ENCODE measurements at places on chromosomes 4 and X.

GRCh38 chrX:34584781-34585180 lies 72.3 kb downstream of the TMEM47 start:
- no peak for DNase-seq

- no peak for DNase-seq
Observed at GRCh38 chr4:180134091-180134866, 2108.9 kb upstream of the TENM3 start.

- peak; percentile 8 for DNase-seq
Observed at GRCh38 chr4:103091601-103092223, 7.9 kb downstream of the BDH2 start.

- no peak for DNase-seq
Observed at GRCh38 chr4:89904524-89904923, 9.9 kb downstream of the MMRN1 start.

DNA sequence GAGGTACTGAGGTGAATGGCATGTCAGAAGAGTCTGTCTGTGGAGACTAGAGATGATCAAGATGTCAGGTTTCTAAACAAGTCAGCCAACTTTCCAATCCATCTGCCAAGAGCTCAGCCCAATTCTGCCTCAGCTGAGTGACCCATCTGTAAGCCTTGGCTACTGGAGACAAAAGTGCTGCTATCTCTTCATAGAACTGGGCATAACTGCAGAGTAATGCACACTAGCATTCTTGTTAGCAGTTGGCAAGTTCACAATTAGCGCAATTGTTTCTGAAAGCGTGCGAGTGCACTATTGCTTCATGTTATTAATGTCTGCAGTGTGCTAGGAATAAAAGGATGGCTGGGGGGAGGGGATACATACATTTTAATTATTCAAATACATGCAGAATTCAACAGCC lies 32.9 kb upstream of the SH3D19 start:
- DNase-seq = no peak

DNA sequence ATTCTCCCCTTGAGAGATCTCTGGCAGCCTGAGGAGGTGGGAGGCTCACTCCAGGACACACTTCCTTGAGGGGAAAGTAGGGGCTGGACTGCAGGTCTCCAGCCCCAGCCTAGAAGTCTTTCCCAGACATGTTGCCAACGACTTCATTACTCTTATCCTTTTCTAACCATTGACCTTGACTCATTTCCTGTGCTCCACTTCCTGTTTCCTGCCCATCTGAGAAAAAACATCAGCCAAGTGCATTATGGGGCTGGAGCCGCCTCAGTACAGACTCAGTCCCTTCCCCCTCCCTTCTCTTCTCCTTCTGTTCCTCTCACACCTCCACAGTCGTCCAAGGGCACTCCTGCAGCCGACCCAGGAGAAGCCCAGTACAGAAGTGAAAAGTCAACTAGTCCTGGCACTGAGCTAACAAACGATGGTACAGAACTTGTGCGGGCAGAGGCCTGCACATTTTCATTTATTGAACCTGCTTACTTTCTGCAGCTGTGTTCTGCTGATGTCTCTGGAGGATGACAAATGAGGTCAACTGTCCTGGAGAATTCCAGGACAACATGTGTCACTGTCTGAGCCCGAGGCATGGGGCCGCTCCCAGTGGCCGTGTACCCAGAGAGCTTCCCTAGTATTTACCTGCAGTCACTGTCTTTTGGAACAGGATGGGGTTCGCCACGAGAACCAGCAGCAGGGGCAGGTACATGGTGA lies 20.1 kb downstream of the GPR143 start:
- no peak for DNase-seq

DNA sequence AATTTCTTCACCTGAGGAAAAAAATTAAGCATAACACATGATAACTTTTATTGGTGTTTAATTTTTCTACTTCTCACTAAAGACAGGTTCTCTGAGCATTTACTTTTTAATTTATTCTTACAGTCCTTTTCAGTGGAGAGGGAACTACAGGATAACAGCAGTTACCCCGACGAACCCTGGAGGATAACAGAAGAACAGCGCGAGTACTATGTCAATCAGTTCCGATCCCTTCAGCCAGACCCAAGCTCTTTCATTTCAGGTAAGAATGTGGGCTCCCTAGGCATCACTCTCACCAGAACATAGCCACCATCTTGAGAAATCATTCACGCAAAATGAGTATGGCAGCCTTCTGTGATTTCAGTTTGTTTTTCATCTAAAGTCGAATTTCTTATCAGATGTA lies 100.8 kb downstream of the REPS2 start:
- no peak for DNase-seq

- DNase-seq = no peak
Observed at GRCh38 chr4:86939729-86940575, 5.1 kb downstream of the AFF1 start.

DNA sequence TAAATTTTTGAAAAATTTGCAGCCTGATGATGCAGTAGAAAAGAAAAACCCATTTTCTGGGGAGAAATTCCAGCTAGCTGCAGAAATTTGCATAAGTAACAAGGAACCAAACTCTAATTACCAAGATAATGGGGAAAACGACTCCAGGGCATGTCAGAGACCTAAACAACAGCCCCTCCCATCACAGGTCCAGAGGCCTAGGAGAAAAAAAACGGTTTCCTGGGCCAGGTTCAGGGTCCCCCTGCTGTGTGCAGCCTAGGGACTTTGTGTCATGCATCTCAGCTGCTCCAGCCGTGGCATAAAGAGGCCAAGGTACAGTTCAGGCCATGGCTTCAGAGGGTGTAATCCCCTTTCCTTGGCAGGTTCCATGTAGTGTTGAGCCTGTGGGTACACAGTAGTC lies 733.7 kb upstream of the CT83 start:
- no peak for DNase-seq

DNA sequence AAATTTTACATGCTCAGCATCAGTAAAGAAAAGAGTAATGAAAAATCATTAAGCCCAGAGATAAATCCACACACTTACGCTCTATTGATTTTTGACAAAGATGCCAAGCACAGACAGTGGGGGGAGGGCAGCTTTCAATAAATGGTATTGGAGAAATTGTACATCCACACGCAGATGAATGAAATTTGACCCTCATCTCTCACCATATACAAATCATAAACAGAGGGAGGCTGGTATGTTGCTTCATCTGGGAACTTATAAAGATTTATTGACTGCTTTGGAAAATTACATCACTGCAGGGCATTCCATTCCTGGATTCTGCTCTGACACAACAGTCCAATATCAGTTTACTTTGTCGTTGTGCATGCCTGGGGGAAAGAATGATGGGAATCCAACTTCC lies 58.4 kb upstream of the XAGE1A start:
- no peak for DNase-seq

DNA sequence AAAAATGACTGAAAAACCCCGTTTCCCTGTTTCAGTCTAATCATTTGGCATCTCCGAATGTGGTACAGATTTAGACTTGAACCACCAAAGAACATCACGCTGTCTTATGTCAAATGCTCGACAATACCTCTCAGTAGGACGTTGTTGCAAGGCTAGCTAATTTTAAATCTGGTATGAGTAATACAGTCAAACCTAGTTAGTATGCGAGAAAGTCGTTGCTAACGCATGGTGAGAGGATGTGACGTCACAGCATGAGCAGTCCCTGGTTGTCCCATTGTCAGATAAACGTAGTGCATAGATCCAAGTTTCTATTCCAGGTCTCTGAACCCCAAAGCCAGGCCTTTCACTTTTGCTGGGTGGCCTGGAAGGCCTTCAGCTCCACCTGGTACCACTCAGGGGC lies 44.7 kb downstream of the SETD7 start:
- DNase-seq = no peak

DNA sequence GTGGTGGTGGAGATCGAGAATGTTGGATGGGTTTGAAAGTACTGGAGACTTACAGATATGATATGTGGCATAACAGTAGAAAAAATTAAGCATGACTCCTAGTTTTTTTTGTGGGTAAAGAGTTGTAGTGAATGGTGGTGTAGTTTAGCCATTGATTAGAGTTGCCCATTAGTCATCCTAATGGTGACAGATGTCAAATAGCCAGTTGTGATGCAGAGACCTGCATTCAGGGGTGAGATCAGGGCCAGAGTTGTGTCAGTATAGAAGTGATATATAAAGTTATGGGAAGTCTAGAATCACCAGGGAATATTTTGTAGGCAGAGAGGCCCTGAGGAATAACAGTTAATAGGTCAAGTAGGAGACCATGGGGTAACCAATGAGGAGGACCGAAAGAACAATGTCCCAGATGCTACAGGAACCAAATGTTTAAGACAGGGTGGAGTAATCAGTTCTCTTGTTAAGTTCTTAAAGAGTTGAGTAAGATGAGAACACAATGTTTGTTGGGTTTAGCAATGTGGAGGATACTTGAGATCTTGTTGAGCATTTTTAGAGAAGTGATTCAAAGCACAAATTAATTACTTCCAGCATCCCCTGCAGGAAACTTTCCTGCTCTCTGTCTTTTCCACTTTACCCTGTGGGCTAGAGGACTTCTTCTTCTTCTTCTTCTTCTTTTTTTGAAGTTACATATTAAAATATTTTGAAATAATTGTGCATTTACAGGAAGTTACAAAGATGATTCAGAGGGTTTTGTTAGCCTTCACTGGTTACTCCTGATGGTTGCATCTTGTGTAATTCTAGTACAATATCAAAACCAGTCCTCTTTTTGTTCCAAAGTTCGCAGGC lies 13.3 kb downstream of the SGMS2 start:
- DNase-seq = no peak

DNA sequence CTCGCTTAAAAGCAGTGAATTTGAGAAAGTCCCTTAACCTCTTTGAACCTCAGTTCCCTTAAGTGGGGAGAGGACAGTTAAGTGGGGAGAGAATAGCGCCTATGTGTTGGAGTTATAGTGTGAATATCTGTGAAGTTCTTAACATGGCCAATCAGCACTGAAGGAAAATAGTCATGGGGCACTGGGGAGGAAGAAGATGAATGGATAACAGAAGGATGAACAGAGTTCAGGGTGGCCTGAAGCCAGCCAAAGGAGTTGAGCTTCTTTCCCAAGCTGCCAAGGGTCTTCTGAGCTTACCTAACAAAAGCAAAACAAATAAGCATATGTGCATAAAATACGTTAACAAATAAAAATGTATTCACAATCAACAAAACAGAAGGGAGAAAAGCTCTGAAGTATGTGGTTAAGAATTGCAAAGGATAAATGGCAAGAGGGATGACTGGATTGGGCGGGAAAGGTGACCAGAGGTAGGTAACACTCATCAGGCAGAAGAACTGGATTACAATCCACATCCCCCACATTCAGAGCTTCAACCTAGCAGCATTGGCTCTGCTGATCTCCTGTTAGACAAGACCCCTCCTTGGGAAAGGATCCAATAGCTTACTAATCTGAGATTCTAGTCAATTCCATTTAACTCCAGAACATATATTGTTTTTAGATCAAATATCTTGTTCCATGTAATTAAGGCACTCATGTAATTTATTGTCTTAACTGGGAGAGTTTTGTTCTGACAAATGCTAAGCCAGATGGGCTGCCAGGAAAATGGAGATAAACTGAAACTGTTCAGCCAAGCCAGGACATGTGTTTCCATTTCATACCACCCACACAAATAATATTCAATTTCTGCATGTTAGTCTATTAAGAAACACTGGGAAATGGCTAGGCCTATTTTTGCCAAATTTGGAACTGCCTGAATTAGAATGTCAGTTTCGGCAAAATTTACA lies 221.2 kb downstream of the LDB2 start:
- DNase-seq = no peak

GRCh38 chr4:905485-906338 lies 26.4 kb downstream of the GAK start:
- DNase-seq = no peak
